ENCODE measurements at places on chromosomes 5 and 9.

DNA sequence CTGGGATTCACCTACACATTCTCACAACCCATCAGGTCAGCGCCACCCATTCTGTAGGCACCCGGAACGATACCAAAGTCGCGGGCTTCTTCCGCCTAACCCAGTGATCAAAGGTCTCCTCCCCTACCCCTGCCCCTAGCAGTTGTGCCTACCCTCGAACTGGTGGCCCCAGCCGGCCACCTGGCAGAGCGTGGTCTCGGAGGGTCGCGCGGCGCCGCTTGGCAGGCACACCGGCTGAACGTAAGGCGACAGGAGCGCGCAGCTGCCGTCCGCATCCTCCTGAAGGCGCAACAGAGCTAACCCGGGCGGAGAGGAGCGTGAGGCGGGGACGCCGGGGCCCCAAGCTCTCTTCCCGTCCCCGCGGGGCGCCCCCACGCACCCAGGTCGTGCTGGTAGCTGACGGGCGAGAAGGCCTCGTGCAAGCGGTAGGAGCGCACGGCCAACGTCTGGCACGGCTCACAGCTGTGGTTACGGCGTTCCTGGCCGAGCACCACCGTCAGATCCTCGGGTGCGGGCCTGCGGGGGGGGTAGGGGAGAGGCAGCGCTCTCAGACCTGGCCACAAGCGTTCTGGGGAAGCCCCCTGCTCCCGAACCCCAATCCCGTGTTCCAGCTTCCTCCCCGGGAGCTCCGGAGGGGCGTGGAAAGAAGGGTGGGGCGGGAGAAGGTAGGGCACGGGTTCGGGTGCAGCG, 2.8 kb upstream of the PFN3 start:
- DNase-seq, result peak; percentile 89

GRCh38 chr5:95701074-95701473, 18.3 kb upstream of the SPATA9 start:
- DNase-seq, result no peak

GRCh38 chr5:131488463-131488862, 146.6 kb downstream of the RAPGEF6 start:
- no peak for DNase-seq

DNA sequence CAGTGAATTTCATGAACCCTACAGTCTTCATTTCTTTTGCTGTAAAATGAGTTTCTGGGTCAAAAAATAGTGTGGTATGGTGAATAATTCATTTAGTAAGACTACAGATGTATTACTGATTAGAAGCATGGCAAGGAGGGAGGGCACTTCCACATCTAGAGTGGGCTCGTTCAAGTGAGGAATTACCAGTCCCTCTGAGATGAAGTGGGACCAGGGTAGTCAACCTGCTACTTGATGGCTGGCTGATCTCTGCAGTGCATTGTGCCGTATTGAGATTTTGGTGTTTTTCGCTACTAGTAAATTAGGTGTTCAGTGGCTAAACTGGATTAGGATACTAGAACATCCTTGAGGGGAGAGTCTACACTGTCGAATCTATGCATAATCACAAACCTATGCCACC, 10.8 kb downstream of the CDC37L1 start:
- no peak for DNase-seq

GRCh38 chr5:133873449-133873848, 95.0 kb downstream of the C5orf15 start:
- no peak for DNase-seq

DNA sequence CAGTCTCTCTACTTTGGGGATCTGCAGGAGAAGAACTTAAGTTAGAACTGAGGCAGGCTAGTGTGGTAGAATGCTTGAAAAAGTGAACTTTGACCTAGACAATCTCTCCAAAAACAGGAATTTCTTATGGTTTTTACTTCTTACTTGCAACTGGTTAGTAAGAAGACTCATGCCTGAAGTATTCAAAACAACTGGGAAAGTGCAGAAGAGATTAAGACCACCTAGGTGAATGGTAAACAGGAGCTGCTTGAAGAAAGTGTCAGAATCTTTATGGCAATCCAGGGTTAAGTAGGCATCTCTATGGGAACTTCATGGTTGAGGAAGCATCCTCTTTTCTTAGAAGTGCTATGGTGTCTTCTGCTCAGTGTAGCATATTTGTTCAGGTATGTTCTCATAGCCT, 428.6 kb upstream of the TLE4 start:
- DNase-seq, result no peak

DNA sequence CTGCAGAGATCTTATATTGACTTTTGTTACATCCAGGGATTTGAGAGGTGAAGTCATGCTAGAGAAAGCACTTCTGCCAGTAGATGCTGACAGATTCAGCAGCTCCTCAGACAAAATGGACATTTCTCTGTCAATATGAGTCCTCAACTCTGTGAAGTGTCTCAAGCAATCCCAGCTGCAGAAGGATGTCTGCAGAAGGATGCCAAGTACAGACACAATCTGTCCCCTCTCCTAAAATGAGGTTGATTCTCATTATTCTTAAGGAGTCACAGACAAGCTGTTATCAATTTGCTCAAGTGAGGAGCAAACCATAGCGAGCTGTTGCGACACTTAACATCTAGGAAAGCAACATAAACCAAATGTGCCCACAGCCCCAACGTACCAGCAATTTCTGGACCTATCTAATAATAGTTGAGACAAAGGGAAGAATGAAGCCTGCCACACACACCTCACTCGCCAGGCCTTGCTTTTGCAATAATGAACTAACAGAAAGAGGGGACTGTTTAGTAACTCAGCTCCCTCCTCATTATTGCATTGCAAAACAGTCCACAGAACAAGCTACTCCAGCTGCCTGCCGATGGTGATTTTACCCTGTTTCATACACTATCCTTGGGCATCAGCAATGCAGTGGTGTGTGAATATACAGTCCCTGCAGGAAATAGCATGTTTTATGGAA, 364.2 kb upstream of the PDE4D start:
- peak; percentile 43 for DNase-seq

DNA sequence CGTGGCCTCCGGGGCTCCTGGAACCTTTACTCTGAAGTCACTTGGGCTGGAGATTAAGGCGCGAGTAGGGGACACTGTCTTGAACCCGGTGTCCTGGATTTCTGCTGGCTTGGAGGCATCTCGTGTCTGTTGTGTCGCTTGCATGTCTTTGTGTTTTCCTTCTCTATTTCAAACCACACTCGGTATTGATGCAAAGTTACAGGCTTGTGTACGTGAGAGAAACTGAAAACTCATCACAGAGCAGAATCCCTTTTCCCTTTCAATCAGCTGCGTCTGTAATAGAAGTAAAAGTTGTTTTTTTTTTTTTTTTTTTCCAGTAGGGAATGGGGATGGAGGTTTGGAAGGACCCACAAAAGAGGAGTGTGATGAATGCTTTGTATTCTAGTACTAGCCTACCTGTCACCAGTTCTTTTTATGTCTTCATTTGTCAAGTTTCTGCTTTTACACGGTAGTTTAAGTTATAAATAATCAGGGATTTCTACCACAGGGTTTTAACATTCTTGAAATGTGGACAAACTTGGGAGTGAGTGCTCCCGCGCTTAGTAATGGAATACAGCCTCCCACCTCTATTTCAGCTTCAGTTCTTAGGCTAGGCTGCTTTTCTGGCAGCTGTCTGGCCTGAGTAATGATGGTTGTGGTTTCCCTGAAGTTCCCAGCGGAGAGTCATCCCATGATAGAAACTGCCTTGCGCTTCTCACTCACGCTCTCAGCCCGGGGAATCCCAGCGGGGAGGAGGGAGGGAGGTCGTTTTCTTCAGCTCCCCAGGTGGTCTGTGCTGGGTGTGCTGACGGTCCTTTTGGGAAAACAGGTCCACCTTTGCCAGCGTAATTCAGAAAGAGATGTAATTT, 763 bp downstream of the TJP2 start:
- peak; percentile 58 for DNase-seq

DNA sequence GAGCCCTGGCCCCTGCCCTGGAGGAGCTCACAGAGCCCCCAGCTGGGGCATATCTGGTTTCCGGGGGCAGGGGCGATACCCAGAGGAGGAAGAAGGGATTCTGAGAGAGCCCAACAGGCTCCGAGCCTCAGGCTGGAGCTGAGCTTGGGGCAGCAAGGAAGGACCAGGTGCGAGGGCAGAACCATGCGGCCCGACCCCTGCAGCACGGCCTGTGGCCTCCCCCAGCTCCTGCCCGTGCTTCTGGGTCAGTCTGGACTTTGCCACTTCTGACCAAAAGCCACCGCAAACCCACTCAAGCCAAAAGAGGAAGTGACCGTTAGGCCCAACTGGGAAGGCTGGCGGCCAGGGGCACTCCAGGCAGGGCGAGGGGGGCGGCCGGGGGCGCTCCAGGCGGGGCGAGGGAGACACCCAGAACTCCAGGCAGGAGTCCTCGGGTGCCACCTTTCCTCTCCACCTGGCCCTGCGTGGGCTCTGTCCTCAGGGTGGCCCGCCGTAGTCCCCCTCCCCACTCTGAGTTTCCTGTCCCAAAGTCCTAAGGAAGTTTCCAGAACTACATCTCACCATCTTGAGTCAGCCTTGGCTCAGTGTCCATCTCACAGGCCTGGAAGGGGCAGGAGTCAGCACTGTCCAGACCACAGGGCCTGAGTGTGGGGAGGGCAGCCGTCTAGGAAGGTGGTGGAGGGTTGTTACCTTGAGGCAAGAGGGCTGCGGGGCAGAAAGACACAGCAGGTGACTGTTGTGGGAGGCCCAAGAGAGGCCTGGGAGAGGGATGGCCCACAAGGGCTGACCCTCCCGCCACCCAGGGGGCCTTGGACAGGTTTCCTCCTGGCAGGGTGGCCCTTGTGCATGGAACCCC, 946 bp upstream of the LTC4S start:
- peak; percentile 52 for DNase-seq

GRCh38 chr9:91865041-91865440, 85.0 kb downstream of the ROR2 start:
- DNase-seq, result no peak

GRCh38 chr5:109852371-109853155, 162.8 kb downstream of the MAN2A1 start:
- no peak for DNase-seq

DNA sequence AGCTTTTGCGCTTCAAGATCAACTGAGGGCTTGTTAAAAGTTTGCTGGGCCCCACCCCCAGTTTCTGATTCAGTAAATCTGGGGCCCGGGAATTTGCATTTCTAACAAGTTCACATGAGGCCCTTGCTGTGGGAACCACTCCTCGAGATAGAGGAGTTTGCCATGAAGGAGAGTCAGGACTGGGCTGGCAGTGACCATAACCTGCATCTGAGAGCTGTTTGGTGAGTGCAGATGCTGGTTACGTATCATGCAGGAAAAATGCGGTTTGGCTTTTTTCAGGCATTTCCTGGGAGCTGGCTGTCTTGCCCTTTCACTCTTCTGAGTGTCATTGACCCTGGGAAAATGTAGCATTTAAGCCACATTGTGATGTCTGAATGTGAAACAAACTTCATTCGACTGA, 9.4 kb upstream of the ANGPTL2 start:
- no peak for DNase-seq

GRCh38 chr9:32606811-32607210, 28.7 kb downstream of the TAF1L start:
- DNase-seq, result no peak

- no peak for DNase-seq
Measured at GRCh38 chr5:142587354-142587965, 98.4 kb downstream of the FGF1 start.

GRCh38 chr5:16618138-16618897, 1.5 kb upstream of the RETREG1 start:
- no peak for DNase-seq

- DNase-seq, result no peak
Measured at GRCh38 chr9:89446961-89447310, 51.0 kb downstream of the SEMA4D start.

DNA sequence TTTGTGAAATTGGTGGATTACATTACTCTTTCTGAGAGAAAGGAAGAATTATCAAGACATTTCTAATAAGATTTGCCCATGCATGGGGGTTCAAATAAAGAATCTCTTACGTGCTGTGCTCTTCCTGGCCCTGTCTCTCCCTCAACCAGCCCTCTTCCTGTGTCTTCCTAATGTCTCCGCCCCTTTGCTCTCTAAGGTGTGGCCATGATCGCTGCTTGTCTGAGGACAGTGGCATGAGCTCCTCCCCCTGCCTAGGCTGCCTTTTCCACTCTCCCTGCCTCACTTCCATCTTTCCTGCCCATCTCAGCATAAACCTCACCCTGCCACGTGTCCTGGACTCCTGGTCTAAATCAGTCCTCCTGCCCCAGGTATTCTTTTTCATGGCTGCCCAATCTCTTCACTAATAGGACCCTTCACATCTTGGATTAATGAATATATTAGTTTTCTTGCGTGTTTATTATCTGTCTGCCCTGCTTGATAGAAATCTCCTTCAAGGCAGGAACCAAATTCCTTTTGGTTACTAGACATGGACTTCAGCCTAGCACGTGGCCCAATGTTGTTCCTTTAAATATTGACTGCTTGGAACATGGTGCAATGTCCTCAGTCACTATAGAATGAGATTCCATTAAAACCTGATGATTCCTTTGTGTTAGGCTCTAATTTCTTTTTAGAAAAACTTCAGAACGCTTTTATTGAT, 122.3 kb downstream of the MTRR start:
- no peak for DNase-seq

DNA sequence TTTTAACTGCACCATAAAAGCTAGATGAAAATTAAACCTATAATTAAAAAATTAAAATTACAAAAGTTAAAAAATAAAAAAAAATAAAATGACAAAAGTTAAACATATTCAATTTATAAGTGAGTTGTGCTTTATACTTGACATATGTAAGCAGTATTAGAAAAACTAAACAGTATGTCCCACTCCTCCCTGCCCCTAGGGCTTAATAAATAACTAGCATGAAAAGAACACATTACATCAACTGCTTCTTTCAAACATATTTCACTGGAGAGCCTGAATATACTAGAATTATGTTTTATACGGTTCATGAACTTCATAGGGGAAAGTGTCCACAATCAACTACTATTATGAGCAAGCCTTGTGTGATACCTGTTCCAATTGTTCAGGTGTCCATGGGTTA, 47.6 kb downstream of the ECPAS start:
- no peak for DNase-seq

DNA sequence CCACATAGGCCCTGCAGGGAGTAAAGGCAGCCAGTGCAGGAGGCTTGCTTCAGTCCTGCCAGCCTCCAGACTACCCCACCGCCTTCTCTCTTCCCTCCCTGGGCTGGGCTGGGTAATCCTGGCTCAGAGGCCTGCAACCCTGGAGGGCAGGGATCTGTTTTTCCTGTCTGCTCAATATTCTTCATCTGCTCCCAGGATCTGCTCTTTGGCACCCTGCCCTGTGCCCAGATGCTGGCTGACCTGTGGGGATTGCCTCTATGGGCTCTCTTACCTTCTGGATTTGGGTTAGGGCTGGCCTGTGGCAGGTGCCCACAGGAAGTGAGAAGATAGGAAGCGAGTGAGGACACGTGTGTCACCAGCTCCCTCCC, 7.3 kb upstream of the ANGPTL2 start:
- DNase-seq, result no peak

GRCh38 chr5:112951124-112951702, 25.4 kb upstream of the DCP2 start:
- DNase-seq, result no peak
